Stimulated activated CD8-positive, alpha-beta memory T cell treated with anti-CD3 and anti-CD28 coated beads, Interleukin-2, amount 100 ng/mL, for 1 hour (primary cell): ENCODE measurements at places on chromosomes 2 and 18.

- DNase-seq = no peak
These were observed 7.8 kb downstream of the POLR1A start for GRCh38 chr2:86097913-86098312.

DNA sequence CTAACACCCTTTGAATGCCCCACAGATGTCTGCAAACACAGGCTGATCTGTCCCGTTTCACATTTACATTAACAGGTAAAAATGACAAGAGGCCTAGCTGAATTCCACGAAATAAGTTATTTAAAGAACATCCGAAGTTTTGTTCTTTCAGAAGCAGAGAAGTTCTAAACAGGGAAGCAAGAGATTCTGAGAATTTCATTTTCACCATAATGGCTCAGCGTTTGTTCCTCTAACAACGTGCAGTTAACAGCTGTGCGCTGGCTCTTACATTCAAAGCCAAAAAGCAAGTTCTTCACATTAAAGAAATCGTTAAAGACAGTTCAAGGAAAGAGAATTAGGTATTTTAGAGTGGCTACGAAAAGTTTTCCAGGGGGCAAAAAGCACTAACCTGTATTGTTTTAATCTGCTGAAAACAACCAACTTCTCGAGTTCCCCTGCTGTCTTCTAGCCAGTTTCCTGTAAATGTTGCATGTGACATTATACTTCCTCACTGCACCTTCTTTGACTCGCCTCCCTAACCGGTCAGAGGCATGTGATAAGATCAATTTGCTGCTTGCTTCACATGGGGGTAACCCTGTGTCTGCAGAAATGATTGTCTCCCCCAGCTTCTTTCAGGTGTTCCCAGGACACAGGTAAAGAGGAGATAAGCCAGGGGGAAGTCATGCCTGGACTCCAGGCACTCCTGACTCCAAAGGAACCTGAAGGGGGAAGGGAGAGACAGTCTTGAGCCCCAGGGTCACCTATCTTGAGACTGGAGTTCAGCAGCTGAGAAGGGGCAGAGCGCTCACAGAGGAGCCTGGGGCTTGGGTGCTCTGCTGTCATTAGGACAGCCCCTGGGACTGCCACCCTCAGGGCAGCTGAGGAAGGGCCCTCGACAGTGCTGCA, 36.8 kb upstream of the WIPF1 start:
- DNase-seq = no peak

DNA sequence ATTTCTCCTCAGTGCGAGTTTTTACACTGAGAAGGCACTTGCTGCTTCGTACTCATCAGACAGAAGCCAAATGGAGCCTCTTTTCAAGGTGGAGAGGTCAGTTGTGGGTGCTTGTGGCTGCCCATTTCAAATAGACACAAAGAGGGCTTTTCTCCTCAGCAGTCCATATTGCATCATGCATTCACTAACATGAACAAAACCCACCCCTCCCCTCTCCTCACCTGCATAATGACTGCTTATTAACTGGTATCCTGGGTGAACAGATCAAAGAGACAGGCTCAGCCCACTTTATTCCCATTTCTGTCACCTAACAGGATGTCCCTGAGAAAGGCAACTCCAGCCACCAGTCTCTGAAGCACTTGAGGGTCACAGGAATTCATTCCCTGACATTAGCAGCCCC, 28.9 kb downstream of the KLF7 start:
- no peak for DNase-seq

- no peak for DNase-seq
These were observed 307.7 kb downstream of the TNS1 start for GRCh38 chr2:217695033-217695520.

GRCh38 chr2:241373446-241373845, 17.4 kb downstream of the FARP2 start:
- no peak for DNase-seq

GRCh38 chr2:229566370-229566769, 148.0 kb downstream of the DNER start:
- no peak for DNase-seq

GRCh38 chr2:240819858-240820606, at the start of gene KIF1A:
KIF1A (minus strand) TSS chr2:240820219; CDS start chr2:240797752, 22,467 bp downstream.
- DNase-seq = no peak

- no peak for DNase-seq
These were observed 338.9 kb downstream of the CCDC85A start for GRCh38 chr2:56522605-56523089.

GRCh38 chr2:106944215-106944614, 58.2 kb upstream of the ST6GAL2 start:
- no peak for DNase-seq

DNA sequence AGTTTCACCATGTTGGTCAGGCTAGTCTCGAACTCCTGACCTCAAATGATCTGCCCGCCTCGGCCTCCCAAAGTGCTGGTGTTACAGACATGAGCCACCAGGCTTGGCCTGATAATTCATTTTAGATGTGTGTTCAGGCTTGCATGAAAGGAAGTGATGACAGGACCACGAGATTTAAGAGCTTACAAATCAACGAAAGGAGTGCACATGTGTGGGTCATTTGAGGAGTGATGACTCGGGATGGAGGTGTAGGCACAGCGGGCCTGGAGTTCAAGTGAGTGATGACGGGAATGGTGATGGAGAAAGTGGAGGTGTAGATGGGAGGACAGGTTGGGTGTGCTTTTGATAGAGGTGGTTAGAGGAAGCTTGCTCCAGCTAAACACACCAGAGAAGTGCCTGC, 742.4 kb downstream of the GALR1 start:
- no peak for DNase-seq

- DNase-seq = no peak
These were observed 519.4 kb downstream of the TDRD15 start for GRCh38 chr2:21643180-21643579.

DNA sequence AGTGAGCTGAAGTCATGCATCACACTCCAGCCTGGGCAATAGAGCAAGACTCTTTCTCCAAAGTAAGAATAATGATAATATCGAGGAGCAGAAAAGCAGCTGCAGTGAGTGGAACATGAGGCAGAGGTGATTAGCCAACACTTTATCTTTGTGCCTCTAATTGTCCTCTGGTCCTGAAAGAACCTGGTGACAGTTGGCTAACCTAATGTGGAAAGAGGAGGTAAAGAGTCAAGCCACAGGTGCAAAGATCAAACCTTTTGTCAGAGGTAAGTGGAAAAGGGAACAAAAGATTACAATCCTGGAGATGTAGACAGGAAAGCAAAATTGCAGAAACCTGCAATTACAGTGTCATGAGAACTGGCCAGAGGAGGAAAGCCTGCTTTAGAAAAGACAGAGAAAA, 53.5 kb upstream of the LCLAT1 start:
- DNase-seq = no peak

DNA sequence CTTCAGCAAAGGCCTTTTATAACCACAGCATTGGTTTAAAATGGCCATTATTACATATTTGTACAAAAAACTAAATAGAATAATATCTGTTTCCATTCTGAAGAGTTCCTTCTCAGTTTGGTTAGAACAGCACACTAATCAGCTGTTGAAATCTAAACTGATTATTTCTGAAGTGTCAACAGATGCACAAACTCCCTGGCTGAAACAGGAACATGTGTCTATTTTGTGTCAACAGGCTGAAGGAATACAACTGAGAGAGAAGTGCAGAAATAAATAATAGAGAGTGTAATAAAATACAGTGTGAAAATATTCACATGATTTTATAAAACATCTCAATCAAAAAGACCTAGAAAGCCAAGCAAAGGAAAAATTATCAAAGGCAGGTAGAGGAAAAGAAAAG, 29.7 kb downstream of the IKZF2 start:
- DNase-seq = no peak

DNA sequence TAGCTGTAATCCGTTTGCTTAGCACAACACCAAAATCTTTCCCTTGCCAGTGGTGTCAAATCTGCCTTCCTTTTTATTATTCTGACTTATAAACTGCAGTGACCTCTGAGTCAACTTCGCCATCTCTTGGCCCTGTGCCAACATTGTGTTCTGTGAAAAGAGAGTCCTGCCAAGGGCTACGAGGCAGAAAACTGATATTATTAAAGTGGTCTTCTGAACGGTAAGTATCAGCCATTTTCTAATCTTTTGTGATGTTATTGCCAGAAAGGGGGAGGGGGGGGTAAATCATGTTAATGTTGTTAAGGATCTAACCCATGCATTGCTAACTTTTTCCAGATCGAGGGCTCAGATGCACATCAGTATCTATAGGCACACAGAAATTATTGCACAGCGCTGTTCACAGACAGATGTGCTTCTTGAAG, 121.5 kb upstream of the LTBP1 start:
- no peak for DNase-seq

- DNase-seq = no peak
These were observed 12.1 kb downstream of the ACTR3 start for GRCh38 chr2:113901943-113902342.

GRCh38 chr2:232014681-232015080, 53.2 kb downstream of the DIS3L2 start:
- DNase-seq = no peak

DNA sequence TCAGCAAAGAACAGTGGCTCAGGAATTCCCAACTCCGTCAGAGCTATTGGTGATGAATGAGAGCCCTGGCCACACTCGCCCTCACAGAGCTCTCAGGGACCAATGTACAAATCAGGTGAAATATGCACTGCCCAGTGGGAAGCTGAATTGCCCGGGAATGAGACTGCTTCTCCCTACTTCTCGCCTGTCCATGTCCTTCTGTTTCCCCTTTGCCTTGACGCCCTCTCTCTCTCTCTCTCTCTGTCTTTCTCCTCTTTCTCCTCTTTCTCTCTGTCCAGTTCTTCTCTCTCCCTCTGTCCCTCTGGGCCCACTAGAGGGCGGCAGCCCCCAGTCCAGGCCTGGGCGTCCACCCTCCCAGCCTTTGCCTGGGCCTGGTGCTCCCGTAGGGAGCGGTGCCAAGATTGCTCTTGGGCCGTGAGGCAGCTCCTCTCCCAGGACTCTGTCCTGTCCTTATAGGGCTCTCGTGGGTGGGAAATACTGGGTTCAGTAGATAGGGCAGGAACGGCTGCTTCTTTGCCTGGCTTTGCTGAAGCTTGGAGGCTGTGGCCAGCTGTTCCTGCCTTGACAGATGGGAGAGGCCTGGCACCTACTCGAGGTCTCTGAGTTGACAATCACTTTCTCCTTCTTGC, 28.4 kb upstream of the PUM2 start:
- DNase-seq = no peak

DNA sequence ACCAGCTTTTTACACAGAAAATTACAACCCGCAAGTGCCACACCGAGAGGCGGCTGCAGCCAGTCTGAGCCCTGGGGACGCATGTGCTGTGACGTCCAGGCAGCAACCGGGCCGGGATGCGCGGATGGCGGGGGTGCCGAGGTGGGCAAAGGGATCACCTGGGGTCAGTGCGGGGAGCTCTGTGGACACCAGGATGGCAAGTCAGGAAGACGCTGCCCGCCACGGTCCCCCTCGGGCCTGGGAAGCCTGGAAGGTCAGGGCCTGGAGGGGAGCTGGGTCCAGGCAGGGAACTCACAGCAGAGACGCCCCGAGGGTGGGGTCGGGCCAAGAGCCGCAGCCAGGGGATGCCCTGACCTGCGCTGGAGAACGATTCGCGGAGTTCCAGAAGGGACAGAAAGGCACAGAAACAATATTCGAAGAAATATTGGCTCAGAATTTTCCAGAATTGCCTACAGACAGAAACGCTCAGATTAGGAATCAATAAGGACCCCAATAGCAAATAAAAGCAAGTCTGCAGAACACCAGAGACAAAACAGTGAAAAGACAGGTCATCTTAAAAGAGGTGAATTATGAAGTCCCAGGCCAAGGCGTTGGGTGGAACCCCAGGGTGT, 11.7 kb upstream of the KIF1A start:
- no peak for DNase-seq
